ENCODE measurements at places on chromosomes 13 and 19.

GRCh38 chr13:26412263-26412662 is 145.2 kb upstream of the WASF3 start:
- no peaks in the 10 kb centered on the region for H3K27me3 ChIP-seq
- peaks cover 1% of the 10 kb centered on the region for H3K4me1 ChIP-seq
- peaks cover 2% of the 10 kb centered on the region for H3K36me3 ChIP-seq
- no peak overlapping the region for H3K27ac ChIP-seq
- no peak for DNase-seq

DNA sequence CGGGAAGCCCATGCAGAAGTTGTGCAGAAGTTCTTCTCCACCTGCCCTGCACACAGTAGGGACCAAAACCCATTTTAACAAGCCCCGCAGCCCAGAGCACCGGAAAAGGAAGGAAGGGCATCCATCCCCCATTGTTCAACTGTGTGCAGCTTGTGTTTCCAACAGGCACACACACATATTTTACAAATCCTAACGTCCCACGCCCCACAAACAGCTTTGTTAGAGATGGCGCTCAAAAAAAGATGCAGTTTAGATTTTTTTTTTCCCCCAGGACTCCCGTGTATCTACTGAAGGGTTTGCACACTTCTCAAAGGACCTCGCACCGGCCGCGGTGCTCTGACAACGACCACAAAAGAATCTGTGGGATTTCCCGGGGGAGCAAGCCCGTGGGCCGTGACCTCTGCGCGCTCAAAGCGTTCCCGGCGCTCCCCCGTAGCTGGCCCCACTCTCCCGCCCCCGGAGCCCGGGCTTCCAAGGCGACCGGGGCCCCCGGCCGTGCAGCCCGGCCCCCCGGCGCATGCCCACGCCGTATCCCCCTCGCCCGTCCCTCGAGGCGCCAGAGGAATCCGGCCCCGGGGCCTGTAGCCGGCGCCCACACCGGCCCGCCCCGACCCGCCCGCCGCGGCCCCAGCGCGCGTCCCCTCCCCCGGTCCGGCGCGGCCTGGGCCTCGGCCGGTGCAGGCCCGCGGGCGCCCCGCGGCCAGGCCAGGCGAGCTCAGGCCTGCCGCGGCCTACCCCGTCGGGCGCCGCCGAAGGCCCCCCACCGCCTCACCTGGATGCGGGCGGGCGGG is 523 bp downstream of the ELAVL1 start:
- H3K27me3 ChIP-seq: no peaks in the 10 kb centered on the region
- DNase-seq: no peak
- H3K4me1 ChIP-seq: peaks cover 13% of the 10 kb centered on the region
- peak overlapping the region; percentile 79 for H3K4me3 ChIP-seq
- peaks cover 37% of the 10 kb centered on the region for H3K36me3 ChIP-seq

DNA sequence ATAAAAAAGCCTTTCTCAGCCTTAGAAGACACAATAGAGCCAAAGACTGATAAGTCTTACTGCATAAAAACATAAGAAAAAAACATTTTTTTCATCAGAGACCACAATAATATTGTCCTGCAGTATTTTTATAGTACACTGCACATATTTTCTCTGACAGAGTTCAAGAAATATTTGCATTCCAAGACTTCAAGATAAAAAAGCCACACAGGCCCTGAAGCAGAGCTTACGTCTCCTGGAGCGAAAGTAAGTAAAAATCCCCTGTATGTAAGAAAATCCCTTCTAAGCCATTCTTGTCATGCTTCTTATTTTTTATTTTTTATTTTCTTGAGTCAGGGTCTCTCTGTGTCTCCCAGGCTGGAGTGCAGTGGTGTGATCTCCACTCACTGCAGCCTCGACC is 755.9 kb downstream of the LIG4 start:
- H3K27ac ChIP-seq: no peak overlapping the region
- no peaks in the 10 kb centered on the region for H3K27me3 ChIP-seq
- H3K4me1 ChIP-seq: no peaks in the 10 kb centered on the region
- no peaks in the 10 kb centered on the region for H3K36me3 ChIP-seq

- no peak overlapping the region for H3K27ac ChIP-seq
- H3K4me1 ChIP-seq: no peaks in the 10 kb centered on the region
- no peak overlapping the region for H3K4me3 ChIP-seq
- H3K36me3 ChIP-seq: no peaks in the 10 kb centered on the region
These were observed 14.3 kb upstream of the SCEL start for GRCh38 chr13:77521194-77521593.

- DNase-seq: no peak
- no peaks in the 10 kb centered on the region for H3K27me3 ChIP-seq
- H3K27ac ChIP-seq: no peak overlapping the region
- H3K4me3 ChIP-seq: no peak overlapping the region
- H3K36me3 ChIP-seq: no peaks in the 10 kb centered on the region
These were observed 121.7 kb downstream of the ZNF429 start for GRCh38 chr19:21626924-21627697.

DNA sequence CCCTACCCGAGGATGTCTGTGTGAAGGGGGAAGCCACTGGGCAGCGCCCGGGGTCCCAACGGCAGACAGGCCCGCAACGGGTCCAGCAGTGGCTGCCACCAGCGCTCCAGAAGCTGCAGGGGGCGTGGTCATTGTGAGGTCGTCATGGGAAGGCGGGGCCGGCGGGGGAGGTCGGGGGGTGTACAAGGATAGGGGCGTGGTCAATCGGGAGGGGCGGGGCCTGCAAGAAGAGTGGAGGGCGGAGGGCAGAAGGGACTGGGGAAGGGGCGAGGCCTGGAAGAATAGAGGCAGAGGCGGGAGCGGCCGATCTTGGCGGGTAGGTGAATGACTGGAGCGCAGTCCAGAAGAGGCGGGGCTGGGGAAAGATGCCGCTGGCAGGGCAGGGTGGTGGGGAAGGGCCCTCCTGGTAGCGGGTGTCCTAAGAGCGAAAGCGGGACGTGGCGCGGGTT is 4.4 kb downstream of the FUZ start:
- peak overlapping the region; percentile 61 for H3K27ac ChIP-seq
- H3K4me1 ChIP-seq: peaks cover 5% of the 10 kb centered on the region
- H3K4me3 ChIP-seq: peak overlapping the region; percentile 81
- peak; percentile 94 for DNase-seq

GRCh38 chr19:35083691-35084508 is 31.7 kb upstream of the FXYD3 start:
- H3K27ac ChIP-seq: no peak overlapping the region
- H3K36me3 ChIP-seq: no peaks in the 10 kb centered on the region

- H3K36me3 ChIP-seq: peaks cover 65% of the 10 kb centered on the region
- no peak for DNase-seq
- H3K27ac ChIP-seq: no peak overlapping the region
- no peaks in the 10 kb centered on the region for H3K27me3 ChIP-seq
- H3K4me1 ChIP-seq: no peaks in the 10 kb centered on the region
These were observed 27.3 kb downstream of the CHAF1A start for GRCh38 chr19:4429771-4430171.

GRCh38 chr13:112350300-112350699 is 25.9 kb upstream of the SPACA7 start:
- H3K27me3 ChIP-seq: no peaks in the 10 kb centered on the region
- no peaks in the 10 kb centered on the region for H3K36me3 ChIP-seq
- no peak overlapping the region for H3K27ac ChIP-seq
- H3K4me3 ChIP-seq: no peak overlapping the region

DNA sequence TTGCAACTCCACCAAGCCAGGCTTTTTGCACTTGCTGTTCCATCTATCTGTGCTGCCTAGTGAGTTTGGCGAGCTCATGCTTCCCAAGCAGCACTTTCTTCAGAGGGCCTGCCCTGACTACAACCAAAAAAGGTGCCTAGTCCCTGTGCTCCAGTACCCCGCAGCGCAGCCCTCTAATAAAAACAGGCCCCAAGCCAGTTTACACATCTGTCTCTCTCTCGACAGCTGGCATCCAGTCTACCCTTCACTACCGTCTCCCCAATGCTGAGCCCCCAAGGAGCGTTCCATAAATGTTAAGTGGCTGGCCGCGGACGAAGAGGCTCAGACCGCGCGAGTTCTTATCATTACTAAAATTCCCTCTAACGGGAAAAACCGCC is 512 bp downstream of the MED4 start:
- DNase-seq: no peak
- no peaks in the 10 kb centered on the region for H3K36me3 ChIP-seq
- H3K27me3 ChIP-seq: no peaks in the 10 kb centered on the region
- peaks cover 8% of the 10 kb centered on the region for H3K4me1 ChIP-seq
- H3K4me3 ChIP-seq: peak overlapping the region; percentile 90

- no peaks in the 10 kb centered on the region for H3K4me1 ChIP-seq
- H3K4me3 ChIP-seq: no peak overlapping the region
- H3K27me3 ChIP-seq: no peaks in the 10 kb centered on the region
- no peaks in the 10 kb centered on the region for H3K36me3 ChIP-seq
These were observed 329.8 kb upstream of the GPC6 start for GRCh38 chr13:92896842-92897241.

DNA sequence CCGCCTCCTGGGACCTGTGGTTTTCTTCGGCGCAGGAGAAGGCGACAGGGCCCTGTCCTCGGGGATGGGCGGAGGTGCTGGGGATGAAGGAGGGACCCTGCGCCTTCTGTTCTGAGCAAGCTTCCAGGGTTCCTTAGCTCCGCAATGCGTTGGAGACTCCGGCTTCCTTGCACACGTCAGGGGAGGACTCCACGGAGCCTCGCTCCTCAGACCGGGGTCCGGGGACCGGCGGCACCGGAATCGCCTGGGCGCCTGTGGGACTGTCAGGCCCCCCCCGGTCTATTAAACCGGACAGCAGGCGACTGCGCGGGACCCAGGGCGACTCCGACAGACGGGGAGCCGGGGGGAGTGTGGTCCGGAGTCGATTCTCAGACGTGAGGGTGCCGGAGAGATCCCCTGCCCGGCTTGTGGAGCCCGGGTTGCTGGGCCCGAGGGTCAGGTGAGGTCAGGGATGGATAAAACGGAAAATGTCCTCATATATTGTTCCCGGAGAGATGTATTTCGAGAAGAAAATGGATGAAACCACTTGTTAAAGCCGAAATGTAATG is 227.4 kb downstream of the TEX29 start:
- no peak for DNase-seq
- no peaks in the 10 kb centered on the region for H3K4me1 ChIP-seq
- no peaks in the 10 kb centered on the region for H3K36me3 ChIP-seq
- no peak overlapping the region for H3K27ac ChIP-seq
- H3K27me3 ChIP-seq: no peaks in the 10 kb centered on the region

DNA sequence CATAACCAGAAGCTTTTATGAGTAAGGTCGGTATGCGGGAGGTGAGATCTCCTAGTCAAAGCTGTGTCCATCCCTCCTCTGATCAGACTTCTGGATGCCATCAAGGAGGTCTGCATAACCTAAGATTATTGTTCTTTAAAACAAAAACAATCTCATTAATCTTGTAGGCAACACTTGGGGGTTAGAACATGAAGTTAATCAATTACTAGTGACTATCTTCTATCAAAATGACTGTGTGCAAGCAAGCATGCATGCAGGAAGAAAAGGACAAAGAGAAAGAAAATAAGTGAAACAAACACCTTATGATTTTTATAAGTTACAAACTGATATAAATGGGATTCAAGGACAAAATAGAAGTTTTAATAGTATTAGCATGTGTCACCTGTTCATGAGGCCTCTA is 2435.9 kb upstream of the PCDH20 start:
- H3K36me3 ChIP-seq: no peaks in the 10 kb centered on the region
- no peak overlapping the region for H3K27ac ChIP-seq
- H3K4me3 ChIP-seq: no peak overlapping the region
- H3K4me1 ChIP-seq: no peaks in the 10 kb centered on the region
- H3K27me3 ChIP-seq: no peaks in the 10 kb centered on the region

GRCh38 chr19:46202872-46203860 is 26.4 kb upstream of the IGFL1 start:
- H3K36me3 ChIP-seq: no peaks in the 10 kb centered on the region
- H3K27ac ChIP-seq: no peak overlapping the region
- no peaks in the 10 kb centered on the region for H3K27me3 ChIP-seq
- DNase-seq: no peak

DNA sequence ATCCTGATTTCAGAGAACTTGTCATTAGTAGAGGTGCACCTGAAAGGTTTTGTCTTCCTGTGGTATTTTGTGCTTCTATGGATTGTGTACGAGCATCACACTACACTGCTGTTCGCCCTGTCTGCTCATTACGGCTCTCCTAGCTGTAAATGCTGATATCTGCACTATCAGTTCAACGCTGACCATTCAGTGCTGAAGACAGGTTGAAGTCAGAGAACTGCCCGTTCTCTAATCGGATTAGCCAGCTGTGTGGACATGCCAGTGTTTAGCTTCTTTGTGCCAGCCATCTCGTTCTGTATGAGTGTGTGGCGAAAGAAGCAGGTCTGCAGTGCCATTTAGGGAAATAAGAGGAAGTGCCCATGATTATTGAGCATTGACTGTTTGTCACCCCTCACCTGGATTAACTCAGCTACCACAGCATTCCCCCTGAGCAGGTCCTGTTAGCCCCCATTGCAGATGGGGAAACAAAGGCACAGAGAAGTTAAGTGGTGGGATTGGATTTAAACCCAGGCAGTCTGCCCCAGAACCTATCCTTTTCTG is 21.6 kb upstream of the C1QTNF9 start:
- no peaks in the 10 kb centered on the region for H3K4me1 ChIP-seq
- no peaks in the 10 kb centered on the region for H3K27me3 ChIP-seq
- H3K36me3 ChIP-seq: peaks cover 95% of the 10 kb centered on the region
- H3K4me3 ChIP-seq: no peak overlapping the region
- DNase-seq: no peak
- no peak overlapping the region for H3K27ac ChIP-seq

DNA sequence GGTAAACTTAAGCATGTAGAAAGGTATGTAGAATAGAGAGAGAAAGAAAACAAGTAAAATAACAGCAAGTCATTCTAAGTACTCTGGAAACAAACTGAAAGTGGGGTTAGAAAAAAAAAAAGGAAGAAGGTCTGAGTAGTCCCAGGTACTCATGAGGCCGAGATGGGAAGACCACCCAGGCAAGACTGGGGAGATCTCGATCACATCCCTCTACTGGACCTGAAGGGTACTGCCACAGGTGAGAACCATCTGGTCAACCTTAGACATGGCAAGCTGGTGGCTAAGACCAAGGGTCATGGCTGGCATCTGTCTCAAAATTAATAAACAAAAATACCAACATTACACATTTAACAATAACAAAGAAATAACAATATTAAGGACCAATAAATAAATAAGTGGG is 36.3 kb upstream of the ZNF724 start:
- H3K27ac ChIP-seq: no peak overlapping the region
- DNase-seq: no peak
- no peaks in the 10 kb centered on the region for H3K4me1 ChIP-seq
- H3K4me3 ChIP-seq: no peak overlapping the region
- H3K27me3 ChIP-seq: no peaks in the 10 kb centered on the region

DNA sequence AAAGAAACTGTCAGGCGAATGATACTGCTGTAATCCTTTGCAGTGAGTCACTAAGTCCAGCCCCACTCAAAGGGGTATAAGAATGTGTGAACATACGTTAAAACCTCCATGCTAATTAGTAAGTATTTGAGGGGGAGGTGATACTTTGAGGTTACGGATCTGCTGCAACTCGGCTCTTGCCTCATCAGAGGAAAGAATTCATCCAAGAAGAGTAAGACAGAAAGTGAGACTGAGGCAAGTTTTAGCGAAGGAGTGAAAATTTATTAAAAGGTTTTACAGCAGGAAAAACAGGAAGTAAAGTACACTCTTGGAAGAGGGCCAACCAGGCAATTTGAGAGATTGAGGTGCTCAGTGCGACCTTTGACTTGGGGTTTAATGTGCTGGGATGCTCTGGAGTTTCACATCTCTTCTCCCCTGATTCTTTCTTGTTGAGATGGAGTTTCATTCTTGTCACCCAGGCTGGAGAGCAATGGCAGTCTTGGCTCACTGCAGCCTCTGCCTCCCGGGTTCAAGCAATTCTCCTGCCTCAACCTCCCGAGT is 9.8 kb downstream of the CLEC4M start:
- no peaks in the 10 kb centered on the region for H3K4me1 ChIP-seq
- H3K4me3 ChIP-seq: no peak overlapping the region
- no peaks in the 10 kb centered on the region for H3K36me3 ChIP-seq
- no peak overlapping the region for H3K27ac ChIP-seq
